Stimulated activated CD4-positive, alpha-beta T cell treated with anti-CD3 and anti-CD28 coated beads, Interleukin-1b, Interleukin-23, amount 100 ng/mL, for 4 hours (primary cell): ENCODE measurements at places on chromosomes 7 and 10.

DNA sequence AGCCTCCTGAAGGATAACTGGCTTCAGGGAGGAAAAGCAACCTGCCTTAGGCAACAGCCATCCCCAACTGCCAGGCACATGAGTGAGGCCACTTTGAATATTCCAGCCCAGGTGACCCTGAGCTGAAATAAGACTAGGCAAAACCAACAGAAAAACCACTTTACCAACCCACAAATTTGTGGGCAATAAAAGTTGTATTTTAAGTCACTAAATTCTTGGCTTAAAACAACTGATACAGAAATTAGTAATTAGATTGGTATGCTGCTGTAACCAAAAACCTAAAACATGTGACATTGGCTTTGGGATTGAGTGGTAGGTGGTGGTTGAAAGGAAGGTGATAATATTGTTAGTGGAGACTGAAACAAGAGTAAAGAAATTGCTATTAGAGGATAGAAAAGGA is 39.9 kb downstream of the ABCB4 start:
- DNase-seq: no peak

- DNase-seq: no peak
Measured at GRCh38 chr7:130297628-130298543, 4.9 kb downstream of the CPA4 start.

GRCh38 chr10:119026301-119027110 is 3.0 kb upstream of the NANOS1 start:
- DNase-seq: no peak

GRCh38 chr7:123865517-123866117 is 20.6 kb downstream of the HYAL4 start:
- peak; percentile 42 for DNase-seq

DNA sequence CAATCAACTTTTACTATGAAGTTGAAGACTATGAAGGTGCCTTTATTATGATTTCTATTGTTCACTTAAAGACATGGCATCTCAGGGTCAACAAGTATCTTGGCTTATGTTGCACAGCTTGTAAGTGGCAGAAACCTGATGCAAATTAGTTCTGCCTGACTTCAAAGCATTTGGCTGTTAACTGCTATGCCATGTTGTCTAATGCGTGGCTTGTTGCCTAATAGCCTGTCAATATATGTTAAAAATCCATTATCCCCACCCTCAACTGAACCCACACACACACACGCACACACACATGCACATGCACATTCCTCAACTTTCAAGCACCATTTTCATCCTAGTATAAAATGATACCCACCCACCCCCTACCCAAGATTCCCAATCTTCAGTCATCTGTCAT is 217.1 kb downstream of the NRG3 start:
- DNase-seq: no peak

- DNase-seq: no peak
Measured at GRCh38 chr10:118754229-118754555, 578 bp downstream of the CACUL1 start.

DNA sequence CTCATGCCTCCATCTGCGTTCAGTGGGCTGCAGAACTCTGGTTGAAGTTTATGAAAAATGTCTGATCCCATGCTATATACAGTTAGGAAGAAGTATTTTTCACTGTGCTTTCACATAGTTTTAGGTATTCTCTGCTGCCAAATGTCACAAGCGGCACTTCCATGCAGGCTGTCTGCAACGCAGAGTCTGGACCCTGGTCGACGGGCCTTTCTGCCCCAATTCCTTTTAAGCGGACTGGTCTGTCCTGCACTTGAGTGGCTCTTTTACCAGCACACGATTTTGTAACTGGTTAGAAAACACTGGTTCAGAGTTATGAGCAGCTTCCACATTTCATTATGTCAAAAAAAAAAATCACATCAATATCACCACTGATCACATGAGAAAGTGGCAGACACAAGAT is 143.0 kb downstream of the DIP2C start:
- no peak for DNase-seq

- no peak for DNase-seq
Measured at GRCh38 chr7:17407229-17407628, 108.8 kb downstream of the AHR start.
